ENCODE measurements at places on chromosomes 7 and 10.

DNA sequence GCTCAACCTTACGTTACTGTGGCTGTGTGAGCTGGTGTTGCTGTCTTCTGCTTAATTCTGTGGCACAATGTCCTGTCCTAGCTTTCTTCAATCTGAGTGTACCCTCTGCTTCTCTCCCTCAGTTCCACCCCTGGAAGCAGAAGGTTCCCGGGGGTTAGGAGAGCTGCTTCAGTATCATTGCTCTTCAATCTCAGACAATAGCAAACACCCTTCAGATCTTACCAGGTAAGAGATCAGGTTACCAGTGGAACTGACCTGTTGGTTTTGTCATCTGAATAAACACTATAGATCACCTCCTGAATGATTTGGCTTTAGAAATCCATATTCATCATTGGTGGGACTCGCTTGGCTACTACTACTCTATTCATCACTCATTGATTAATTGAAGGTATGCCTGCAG is 48.4 kb downstream of the DNAJB9 start:
- no peak for DNase-seq

DNA sequence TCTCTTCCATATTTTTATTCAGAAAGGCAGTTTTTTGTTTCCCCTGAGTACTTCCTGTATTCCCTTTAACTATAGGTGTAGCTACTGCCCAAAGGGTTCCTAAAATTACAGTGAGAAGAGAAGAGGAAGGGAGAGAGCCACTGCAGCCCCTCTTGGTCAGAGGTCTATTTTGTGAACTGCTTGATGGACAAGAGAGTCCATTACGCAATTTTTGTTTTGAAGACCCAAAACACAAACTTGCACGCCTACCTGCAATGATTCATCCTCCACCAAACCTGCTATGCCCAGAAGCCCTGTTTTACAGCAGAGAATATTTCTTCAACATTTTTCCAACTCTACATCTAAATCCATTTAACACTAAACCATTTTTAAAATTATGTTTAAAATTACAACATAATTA is 75.1 kb downstream of the PDE1C start:
- DNase-seq = no peak

- DNase-seq = no peak
Measured at GRCh38 chr10:86182150-86182549, 184.4 kb downstream of the GRID1 start.

GRCh38 chr7:147245274-147245673 is 1128.7 kb downstream of the CNTNAP2 start:
- no peak for DNase-seq

GRCh38 chr7:135938563-135938962 is 38.6 kb downstream of the MTPN start:
- DNase-seq = no peak

DNA sequence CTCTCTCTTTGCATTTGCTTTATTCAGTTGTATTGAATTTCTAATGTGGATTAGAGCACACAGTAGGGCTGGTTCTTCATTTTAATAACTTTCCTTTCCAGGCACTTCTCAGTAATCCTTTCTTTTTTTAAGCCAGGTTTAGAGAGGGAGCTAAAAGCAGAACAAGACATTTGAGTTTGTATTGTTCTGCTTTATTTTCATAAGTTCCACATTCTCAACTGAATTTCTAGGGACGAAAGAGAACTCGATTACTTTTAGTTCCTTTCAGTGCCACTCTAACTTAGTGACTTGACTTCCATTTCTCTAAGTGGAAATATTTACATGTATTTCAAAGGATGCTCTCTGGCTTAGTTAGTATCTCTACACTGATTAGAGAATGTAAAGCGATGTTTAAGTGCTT is 145.6 kb downstream of the EXOC4 start:
- DNase-seq = no peak

DNA sequence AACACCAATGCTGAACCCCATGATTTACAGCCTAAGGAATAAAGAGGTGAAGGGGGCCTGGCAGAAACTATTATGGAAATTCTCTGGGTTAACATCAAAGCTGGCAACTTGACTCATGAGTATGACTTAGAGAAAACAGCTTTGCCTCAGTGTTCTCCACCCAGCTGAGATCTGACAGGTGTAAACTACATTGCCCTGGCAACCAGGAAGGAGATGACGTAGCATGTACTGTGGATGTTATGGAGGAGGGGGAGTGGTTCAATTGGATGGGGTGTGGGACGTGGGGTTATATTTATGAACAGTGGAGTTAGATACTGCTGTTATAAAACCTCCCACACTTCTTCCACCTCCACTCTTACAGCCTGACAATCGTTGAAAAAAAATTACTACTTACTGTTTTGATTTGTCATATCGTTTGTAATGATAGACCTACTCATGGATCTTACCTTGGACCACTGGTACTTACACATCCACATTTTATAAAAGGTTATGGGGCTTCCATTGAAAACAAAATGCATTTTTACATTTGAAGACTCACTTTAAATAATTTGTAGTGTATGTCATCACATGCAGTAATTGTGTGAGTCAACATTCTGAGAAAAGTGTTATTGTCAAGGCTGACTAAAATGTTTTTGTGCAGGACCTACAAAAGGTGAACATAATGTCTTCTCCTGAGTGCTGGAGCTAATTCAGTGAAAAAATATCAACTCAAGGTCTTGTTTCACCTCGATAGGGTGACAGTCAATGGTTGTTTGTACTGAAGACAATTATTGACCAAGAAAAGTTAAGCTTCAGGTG is 6.4 kb downstream of the OR2F1 start:
- DNase-seq = no peak

DNA sequence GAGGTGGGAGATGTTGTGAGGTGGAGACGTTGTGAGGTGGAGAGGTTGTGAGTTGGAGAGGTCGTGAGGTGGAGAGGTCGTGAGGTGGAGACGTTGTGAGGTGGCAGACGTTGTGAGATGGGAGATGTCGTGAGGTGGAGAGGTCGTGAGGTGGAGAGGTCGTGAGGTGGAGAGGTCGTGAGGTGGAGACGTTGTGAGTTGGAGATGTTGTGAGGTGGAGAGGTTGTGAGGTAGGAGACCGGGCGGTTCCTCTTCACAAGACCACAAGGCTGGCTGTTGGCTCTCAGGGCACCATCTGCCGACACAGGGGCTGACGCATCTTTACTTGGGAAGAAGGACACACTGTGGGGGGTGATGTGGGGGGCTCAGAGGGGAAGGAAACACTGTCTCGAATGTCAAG is 34.7 kb upstream of the SHH start:
- no peak for DNase-seq

GRCh38 chr10:97612386-97612785 is 20.9 kb downstream of the MORN4 start:
- DNase-seq = no peak

GRCh38 chr10:62083412-62084267 is 182.1 kb downstream of the ARID5B start:
- DNase-seq = no peak

DNA sequence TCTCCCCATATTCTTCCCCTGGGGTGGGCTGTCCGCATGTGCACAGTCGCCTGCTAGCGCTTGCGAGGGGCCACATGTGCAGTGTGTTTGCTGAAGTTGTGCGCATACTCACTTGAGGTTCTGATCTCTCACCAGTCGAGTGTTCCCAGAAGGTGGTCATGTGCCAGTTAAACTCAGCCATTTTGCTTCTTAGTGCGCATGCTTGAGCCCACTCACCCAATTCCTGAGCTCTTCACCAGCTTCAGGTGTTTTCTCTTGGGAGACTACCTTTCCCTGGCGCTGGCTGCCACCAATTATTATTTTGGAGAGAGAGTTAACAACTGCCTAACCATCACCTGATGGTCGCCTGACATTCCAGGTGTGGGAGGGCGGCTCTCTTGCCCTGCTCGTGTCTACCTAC is 25.2 kb upstream of the CPN1 start:
- no peak for DNase-seq

DNA sequence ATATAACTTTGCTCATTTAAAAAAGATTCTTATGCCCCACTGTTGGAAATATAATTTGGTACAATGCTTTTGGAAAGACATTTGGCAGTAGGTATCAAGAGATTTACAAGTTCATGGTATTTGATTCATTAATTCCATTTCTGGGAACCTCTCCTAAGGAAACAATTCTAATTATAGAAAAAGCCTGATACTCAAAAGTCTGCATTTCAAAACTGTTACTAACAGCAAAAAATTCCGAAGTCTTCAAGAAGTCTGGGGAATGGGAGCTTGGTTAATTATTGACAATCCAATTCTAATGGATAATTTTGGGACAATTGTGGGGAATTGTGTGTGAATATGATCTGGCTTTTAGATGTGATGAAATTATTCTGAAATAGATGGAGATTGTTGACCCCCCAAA is 59.6 kb downstream of the HDAC9 start:
- DNase-seq = no peak

- DNase-seq = no peak
Measured at GRCh38 chr7:63080831-63081230, 917.8 kb upstream of the ZNF722 start.

DNA sequence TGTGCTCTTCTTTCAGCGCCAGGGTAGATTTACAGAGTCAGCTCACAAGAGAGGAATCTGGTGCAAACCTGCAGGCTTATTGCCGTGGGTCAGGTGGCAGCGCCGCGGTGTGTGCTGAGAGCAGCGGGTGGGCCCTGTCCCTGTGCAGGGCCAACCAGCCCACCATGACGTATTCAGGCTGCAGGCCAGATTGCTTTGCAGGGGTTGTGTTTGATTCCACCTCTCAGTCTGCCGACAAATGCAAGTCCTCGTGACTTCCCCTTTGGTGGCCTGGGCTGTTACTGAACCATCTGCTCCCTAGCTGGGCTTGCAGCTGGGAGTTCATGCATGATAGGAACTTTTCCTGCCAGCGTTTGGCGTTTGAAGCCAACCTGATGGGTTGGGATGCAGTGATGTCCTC is 66.7 kb upstream of the LEP start:
- no peak for DNase-seq

DNA sequence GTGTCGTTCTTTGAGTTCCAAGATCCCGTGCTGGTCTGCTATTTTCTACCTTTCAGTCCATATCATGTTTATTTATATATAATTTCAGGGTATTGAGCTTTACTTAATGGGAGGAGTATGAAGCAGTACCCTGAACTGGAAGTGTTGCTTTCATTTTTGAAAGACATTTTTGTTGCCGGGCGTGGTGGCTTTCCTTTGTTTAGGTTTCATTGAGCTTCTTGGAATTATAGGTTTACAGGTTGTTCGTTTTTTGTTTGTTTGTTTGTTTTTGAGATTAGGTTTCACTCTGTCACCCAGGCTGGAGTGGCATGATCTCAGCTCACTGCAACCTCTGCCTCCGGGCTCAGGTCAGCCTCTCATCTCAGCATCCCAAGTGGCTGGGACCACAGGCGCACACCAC is 7.4 kb downstream of the ZNF487 start:
- DNase-seq = no peak

All from stimulated activated CD8-positive, alpha-beta memory T cell treated with anti-CD3 and anti-CD28 coated beads, Interleukin-7, amount 100 ng/mL, for 24 hours (primary cell).